Coronary artery (tissue), 2 donors: ENCODE measurements at places on chromosomes 6 and 20.

DNA sequence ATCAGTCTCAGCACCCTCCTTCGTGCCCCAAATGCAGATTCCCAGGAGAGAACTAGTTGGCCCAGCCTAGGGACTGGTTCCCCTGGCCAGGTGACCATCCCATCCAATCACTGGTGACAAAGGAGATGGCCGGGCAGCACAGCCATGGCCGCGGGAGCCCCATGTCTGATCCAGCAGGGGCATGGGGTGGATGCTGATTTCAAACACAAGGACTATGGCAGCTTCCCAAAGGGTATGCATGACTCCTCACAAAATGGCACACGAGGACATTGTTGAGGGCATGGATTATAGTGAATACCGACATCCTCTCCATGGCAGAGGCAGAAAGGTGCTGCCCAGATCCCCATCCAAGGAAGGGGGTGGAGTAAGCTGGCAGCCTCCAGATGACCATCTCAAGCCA lies 9.9 kb upstream of the LSM14B start:
- DNase-seq = no peak

GRCh38 chr6:148242180-148242579 lies 100.5 kb upstream of the SASH1 start:
- no peak for DNase-seq

- no peak for DNase-seq
These were observed 12.2 kb downstream of the HNF4A start for GRCh38 chr20:44367746-44368145.

DNA sequence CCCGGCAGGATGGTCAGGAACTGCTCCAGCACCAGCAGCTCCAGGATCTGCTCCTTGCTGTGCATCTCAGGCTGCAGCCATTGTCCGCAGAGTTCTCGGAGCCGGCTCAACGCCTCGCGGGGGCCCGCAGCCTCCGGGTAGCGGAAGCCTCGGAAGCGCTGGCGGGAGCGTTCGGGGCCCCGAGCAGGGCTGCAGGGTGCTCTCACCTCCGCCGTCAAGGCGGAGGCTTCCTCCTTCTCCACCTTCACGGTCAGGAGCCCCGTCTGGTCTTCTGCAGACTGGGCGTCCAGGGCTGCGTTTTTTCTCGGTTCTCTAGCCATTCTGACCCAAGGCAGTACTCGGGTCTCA lies 434 bp downstream of the ZKSCAN4 start:
- no peak for DNase-seq

GRCh38 chr6:96967957-96968871 lies 43.7 kb downstream of the KLHL32 start:
- DNase-seq = no peak

GRCh38 chr6:149389509-149390297 lies 10.4 kb upstream of the SUMO4 start:
- no peak for DNase-seq

- DNase-seq = no peak
These were observed 9.0 kb downstream of the LRP11 start for GRCh38 chr6:149855040-149855654.

DNA sequence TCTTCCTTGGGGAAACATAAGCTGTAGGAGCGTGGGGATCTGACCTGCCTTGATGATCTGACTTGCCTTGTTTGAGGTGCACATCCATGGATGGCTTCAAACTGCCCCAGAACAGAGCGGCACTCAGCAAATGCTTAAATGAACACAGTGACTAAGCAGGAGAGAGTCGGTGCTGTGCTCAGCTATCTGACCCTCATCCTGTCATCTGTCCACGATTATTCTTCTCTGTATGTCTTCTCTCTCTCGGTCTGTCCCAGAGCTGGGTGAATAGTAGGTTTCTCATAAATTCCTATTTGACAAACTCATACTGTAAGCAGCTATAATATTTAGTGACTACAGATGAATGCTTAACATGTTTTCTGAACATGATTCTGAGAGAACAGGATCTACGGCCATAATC lies 37.3 kb downstream of the TRAM2 start:
- DNase-seq = no peak

DNA sequence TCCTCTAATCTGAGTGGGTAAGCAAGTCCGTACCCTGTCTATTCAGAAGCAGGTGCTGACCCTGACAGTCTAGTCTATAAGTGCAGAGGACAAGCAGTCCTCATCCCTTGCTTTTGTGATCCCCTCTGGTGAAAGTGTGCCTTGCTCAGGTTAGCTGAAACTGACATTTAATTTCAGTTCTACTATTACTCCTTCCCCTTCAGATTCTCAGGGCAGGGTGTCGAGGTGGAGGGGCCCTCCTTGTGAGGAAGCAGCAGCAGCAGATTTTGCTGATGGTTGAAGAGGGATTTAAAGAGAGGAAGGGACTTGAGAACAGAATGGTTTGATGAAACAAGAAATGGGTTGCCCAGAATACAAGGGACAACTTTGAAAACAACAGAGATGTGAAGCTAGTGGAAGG lies 309.3 kb downstream of the CLIC5 start:
- no peak for DNase-seq

- no peak for DNase-seq
These were observed 30.8 kb upstream of the MPC1 start for GRCh38 chr6:166413491-166413951.

DNA sequence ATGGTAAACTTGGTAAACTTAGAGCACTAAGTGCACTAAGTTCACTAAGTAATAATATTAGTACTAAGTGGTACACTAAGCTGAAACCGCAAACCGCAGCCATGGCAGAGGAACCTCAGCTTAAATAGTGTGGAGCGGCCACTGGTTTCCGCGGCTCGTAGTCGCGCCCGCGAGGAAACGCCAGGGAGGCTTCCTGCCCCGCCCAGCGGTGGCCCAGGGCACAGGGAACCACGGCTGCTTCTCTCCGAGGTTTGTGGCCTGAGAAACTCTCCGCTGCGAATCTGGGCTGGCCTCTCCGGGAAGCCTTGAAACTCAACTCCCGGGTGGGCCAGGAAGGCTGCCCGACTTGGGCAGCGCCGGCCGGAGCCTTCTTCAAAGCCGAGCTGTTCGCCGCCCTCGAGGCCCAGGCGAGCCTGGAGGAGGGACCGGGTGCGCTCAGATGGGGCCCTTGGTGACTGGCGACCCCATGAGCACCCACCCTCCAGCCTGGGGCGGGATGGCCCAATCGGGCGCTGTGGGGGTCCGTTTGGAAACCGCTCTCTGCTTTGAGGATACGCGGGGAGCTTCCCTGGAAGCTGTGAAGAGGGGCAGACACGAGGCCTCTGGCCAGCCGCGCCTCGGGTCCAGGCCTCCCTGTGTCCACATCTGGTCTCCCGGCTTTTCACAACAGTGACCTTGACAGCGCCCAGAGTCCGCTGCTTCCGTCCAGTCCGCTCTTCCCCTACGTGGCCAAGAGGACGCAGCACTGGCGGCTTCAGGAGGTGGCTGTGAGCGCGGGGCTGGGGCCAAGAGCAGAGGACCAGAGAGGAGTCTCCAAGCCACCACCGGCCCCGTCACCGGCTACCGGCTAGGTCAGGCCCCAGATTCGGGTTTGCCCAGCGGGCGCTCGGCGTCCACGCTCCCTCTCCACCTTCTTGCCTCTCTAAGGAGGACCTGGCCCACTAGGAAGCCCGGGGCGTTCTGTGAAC lies 25.4 kb upstream of the HLA-E start:
- DNase-seq = peak; percentile 70

- DNase-seq = no peak
These were observed 483.5 kb downstream of the UTRN start for GRCh38 chr6:144768551-144769075.

DNA sequence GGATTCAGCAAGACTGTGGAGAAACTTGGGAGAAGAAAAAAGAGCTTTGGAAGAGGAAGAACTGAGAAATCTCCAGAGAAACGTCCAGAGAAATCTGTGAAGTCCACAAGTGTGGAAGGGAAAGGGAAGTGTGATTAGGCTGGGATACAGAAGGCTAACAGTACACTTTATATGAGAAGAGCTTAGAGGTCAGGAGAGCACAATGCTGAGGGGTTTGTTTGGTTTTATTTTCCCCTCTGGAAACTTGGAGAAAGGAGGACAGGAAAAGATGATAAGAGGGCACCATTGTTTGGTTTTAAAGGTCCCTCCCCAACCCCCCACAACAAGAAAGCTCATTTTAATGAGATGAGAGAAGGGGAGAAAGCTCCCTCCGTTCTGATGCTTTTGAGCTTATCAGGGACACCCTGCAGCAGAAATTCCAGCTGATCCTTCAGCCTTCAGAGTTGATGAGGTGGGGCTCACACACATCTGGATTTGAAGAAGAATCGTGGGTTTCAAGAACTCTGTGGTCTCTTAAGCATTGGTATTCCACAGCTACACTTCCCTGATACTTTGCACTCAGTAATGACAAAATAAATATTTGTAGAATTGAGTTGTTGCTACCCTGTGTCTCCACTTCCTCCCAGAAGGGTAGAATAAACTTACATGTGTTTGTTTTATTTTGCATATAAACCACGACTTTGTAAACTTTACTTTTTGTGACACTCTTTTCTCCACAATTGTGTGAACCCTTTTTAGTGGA lies 1.9 kb downstream of the NT5E start:
- no peak for DNase-seq

GRCh38 chr6:116419069-116419786 lies 41.9 kb upstream of the CALHM6 start:
- DNase-seq = no peak

DNA sequence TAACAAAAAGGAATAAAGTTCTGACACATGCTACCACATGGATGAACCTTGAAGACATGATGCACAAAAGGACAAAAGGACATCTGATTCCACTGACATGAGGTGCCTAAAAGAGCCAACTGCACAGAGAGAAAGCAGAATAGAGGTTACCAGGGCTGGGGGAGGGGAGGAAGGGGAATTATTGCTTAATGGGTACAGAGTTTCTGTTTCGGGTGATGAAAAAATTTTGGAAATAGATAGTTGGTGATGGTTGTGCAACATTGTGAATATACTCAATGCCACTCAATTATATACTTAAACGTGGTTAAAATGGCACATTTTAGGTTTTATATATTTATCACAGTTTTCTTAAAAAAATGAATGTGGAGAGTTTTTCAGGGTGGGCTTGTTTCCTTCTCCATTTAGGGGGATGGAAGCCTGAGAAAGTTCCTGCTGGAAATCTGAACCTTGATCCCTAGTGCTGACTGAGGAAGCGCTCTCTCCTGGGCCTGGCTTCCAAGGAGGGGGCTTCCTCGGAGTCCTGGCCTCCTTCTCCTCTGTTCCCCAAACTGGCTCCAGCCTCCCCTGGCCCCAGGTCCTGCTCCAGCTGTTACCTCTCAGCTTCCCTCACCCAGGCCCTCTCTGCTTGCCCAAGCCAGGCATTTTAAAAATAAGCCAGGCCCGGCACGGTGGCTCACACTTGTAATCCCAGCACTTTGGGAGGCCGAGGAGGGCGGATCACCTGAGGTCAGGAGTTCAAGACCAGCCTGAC lies 79.2 kb downstream of the NOL4L start:
- DNase-seq = no peak

- no peak for DNase-seq
These were observed 10.4 kb upstream of the FRMD1 start for GRCh38 chr6:168089186-168090063.

GRCh38 chr6:137815692-137816091 lies 51.4 kb upstream of the TNFAIP3 start:
- DNase-seq = no peak

DNA sequence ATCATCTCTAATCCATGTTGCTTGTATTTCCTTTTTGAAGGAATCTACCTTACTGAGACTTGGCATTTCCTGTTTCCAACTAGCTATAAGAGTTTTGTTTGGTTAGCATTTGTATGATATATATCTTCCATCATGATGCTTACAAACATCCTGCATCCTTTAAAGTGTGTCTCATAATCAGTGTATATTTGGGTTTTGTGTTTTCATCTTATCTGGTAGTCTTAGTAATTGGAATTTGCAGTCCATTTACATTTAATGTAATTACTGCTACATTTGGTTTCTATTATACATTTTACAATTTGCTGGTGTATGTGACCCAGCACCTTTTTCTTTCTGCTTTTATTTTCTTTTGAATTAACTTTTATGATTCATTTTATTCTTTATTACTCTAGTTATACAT lies 12.6 kb downstream of the CENPW start:
- no peak for DNase-seq

- DNase-seq = no peak
These were observed 77.3 kb upstream of the SLC35F1 start for GRCh38 chr6:117829594-117830319.

GRCh38 chr6:138291036-138291848 lies 73.0 kb upstream of the PBOV1 start:
- no peak for DNase-seq

- DNase-seq = no peak
These were observed 117.7 kb downstream of the PLEKHG1 start for GRCh38 chr6:150717419-150717818.

DNA sequence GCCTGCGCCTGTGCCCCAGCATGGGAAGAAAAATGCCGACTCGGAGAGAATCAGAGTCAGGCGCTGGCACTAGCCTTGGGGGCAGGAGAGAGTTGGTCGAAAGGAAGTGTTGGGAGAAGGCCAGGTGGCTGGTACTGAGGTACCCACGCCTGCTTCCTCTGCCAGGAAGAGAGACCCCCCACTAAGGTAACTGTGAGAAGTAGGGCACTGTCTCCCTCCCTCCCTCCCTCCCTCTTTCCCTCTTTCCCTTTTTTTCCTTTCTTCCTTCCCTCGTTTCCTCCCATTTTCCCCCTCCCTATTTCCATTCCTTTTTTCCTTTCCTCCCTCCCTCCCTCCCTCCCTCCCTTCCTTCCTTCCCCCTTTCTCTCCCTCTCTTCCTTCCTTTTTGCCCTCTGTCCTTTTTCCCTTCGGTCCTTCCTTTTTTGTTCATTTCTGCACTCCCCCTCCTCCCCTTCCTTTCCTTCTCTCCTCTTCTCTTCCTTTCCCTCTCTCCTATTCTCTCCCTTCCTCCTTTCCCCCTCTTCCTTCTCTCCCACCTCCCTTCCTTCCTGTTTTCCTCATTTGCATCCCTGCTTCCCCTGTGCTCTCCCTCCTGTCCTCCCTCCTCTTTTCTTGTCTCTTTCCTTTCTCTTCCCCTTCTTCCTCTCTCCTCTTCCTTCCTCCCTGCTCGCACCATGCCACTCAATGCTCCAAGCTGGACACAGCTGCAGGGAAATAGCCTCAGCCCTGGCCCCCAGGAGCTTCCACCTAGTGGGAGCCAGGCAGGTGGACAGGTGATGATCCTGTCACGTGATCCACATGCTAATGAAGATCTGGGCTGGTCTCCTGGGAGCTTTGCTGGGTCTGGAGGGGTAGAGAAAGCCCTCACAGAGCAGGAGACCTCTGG lies 148.0 kb downstream of the DHX35 start:
- no peak for DNase-seq
